ENCODE measurements at places on chromosomes 7 and 10.

DNA sequence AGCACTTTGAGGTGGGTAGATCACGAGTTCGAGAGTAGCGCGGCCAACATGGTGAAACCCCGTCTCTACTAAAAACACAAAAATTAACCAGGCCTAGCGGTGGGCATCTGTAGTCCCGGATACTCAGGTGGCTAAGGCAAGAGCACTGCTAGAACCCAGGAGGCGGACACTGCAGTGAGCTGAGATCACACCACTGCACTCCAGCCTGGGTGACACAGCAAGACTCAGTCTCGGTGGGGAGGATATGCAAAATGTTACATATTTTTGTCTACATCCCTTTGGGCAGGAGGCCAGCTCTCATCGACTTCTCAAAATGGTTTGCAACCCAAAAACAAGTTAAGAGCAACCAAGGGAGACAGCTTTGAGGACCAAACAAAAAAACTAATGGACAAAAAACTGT is 8.2 kb downstream of the ATE1 start:
- DNase-seq = no peak

DNA sequence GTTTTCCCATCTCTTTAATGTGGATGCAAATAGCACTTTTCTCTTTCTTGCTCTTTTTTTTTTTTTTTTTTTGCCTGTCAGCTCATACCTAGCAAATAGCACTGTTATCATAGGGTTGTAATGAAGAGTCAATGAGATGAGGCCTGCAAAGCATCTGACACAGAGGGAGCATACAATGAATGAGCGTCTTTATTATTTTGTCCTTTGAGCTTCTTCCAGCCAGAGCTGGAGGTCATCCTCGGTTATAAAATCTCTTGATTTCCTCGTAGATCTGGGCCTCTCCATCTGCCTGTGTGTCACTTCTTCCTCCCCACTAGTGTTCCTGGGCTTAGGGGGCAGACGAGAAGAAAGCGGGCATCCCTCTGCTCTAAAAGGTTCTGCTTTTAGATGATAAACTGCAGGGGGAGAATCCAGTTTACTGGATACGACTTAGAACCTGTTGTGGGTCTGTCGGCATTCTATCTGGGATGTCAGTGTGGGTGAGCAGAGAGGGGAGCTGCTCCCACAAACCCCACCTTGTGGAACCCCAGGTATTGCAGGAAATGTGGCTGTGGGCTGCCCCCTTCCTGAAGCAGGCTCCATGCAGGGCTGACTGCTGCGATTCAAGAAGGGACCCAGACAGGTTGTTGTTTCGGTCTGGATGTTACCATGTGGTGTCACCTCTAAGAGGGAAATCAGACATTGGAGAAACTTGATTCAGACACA is 135.8 kb upstream of the GPR26 start:
- DNase-seq = no peak

GRCh38 chr7:26397796-26398426 is 106.2 kb downstream of the SNX10 start:
- DNase-seq = no peak

- DNase-seq = no peak
Observed at GRCh38 chr7:901041-901387, 24.7 kb downstream of the GET4 start.

DNA sequence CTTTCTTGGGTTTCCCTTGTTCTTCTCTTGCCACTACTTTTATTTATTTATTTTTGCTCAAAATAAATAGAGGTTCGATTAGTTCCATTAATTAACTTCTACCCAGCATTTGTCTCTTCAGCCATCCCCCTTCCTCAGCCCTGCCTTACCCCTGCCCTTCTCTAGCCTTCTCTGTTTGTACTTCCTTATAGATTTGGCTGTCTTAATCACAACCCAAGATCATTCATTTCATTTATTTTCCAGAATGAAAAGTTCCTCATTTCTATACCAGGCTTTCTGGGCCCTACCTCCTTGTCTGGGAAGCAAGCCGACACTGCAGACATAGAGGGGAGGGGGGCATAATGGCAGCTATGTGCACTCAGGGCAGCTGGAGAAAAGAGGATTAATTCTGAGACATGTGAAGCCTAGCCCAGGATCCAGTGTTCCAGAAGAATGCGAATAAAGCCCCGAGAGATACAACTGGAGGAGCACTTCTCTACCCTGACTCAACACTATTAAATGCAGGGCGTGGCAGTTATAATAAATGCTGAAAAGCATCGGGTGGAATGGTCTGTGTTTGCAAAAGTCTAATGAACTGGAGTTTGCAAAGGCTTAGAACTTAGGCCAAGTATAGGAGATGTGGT is 6.4 kb upstream of the PDCD4 start:
- peak; percentile 76 for DNase-seq

DNA sequence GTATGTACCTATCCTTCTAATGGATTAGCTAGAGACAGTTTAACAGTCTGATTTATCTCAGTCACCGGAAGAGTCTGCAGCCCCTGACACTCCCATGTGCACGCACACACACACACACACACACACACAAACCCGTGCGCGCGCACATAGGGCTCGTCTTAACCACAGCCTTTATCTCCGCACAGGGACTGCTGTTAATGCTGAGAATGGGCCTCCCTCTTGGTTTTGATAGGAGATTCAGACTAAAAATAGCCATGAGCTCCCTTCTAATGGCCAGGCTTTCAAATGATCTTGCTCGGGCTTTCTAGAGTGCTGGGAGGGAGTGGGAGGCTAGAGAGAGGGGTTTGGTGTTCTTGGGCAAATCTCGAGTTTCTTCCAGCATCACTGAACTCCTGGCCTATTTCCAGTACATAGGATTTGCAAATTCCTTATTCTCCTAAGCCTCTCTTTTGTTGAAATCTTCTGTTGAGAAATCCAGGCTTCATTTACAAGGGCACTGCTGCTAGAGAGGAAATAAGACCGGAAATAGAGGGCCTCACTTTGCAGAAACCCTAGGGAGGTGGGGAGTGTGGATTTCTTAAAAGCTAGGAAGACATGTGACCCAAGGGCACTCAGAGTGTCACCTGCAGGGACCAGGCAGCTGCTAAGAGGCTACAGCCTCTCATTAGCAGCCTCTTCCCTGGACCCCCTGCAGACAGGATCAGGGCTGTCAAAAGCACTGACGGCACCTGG is 2.4 kb downstream of the TMEM72 start:
- DNase-seq = no peak

DNA sequence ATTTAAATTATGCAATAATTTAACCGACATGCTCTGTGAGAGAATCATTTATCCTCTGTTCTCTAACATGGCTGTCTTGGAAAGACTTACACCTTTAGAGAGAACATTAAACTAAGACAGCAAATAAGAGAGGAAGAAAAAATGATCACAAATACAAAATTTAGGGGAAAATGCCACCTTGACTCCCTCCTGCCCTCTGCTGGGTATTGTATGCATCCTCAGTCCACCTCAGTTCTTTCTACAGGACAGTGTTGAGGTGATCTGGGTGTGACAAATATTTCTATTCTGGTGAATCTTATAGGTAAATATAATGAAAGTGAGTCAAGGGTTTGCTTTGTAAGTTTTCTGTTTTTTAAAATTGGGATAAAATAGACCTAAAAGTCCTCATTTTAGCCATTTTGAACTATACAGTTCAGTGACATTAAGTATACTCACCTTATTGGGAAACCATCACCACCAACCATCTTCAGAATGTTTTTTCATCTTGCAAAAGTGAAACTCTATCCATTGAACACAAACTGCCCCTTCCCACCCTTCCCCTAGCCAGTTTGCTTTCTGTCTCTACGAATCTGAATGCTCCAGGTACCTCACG is 61.5 kb upstream of the ELMO1 start:
- no peak for DNase-seq

Data from fibroblast of skin of right quadriceps (primary cell).